ENCODE measurements at places on chromosomes 7 and 10. TPM values are rescaled to one million over a fixed set of nuclear protein-coding genes. Genes with fewer than 3 reads are reported as not detected.

- no peak for DNase-seq
Measured at GRCh38 chr10:110679486-110680272, 35.5 kb downstream of the RBM20 start.

DNA sequence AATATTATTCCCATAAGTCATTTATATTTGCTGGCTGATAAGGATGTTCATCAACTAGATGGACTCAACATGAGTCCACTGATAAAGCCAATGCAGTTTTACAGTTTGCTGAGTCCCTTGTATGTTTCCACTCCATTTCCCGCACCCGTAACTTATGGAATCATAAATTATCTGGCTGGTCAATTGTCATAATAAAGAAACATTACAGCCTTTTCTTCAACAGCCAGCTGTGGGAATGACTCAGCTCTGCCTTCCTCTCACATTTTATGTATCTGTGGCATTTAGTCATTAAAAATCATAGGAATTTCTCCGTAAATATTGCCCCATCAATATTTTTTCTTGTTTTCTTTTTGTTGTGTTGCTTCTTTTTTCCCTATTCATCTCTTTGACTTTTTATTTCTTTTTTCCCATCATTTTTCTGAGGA is 22.3 kb upstream of the TMEM26 start:
- peak; percentile 58 for DNase-seq

- DNase-seq: no peak
Measured at GRCh38 chr10:43939939-43940820, 291.5 kb upstream of the ZNF32 start.

- DNase-seq: no peak
Measured at GRCh38 chr7:64885520-64886240, 17.4 kb upstream of the ZNF273 start.

GRCh38 chr10:103680869-103681236 is 174.5 kb downstream of the SH3PXD2A start:
- DNase-seq: no peak

GRCh38 chr10:65291286-65291685 is 1634.5 kb upstream of the LRRTM3 start:
- no peak for DNase-seq

DNA sequence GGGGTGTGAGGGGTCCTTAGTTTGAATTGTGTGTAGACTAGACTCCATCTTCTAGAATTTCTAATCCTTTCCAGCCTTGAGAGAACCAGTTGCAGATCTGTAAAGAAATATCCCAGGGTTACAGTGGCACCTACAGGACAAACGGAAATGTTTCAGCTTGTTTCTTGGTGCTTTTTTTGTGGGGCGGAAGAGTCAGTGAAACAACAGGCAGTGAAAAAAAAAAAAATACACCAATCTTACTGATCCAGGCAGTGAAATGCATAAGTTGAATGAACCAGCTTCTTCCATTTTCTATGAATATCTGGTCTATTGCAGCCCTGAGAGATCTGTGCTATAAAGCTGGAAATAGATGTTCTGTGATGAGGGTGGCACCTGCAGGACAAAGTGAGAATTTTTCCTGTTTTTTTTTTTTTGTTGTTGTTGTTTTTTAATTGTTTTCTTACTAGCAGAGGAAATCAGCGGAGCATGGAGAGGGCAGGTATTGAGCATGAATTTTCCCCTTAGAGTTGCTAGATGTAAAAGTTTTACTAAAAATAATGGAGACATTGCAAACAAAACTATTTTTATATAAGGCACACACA is 81.9 kb upstream of the DYNC1I1 start:
- peak; percentile 21 for DNase-seq

GRCh38 chr10:7056216-7056615 is 354.6 kb downstream of the SFMBT2 start:
- DNase-seq: no peak

- no peak for DNase-seq
Measured at GRCh38 chr10:7046615-7047014, 364.2 kb downstream of the SFMBT2 start.

DNA sequence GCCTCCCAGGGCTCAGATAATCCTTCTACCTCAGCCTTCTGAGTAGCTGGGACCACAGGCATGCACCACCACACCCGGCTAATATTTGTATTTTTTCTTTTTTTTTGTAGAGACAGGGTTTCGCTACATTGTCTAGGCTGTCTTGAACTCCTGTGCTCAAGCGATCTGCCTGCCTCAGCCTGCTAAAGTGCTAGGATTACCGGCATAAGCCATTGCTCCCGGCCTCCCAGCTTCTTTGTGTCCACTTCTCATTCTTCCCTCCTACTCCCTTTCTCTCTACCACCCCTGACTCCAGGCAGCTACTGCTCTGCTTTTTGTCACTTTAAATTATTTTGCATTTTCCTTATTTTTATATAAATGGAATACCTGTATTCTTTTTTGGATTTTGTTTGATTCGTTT is 83.4 kb downstream of the PALS2 start:
- no peak for DNase-seq

- no peak for DNase-seq
Measured at GRCh38 chr7:69898189-69898588, 299.9 kb downstream of the AUTS2 start.

- peak; percentile 15 for DNase-seq
Measured at GRCh38 chr7:55657654-55658053, 85.4 kb upstream of the VOPP1 start.

- DNase-seq: no peak
Measured at GRCh38 chr10:80561950-80562349, 24.2 kb downstream of the SH2D4B start.

DNA sequence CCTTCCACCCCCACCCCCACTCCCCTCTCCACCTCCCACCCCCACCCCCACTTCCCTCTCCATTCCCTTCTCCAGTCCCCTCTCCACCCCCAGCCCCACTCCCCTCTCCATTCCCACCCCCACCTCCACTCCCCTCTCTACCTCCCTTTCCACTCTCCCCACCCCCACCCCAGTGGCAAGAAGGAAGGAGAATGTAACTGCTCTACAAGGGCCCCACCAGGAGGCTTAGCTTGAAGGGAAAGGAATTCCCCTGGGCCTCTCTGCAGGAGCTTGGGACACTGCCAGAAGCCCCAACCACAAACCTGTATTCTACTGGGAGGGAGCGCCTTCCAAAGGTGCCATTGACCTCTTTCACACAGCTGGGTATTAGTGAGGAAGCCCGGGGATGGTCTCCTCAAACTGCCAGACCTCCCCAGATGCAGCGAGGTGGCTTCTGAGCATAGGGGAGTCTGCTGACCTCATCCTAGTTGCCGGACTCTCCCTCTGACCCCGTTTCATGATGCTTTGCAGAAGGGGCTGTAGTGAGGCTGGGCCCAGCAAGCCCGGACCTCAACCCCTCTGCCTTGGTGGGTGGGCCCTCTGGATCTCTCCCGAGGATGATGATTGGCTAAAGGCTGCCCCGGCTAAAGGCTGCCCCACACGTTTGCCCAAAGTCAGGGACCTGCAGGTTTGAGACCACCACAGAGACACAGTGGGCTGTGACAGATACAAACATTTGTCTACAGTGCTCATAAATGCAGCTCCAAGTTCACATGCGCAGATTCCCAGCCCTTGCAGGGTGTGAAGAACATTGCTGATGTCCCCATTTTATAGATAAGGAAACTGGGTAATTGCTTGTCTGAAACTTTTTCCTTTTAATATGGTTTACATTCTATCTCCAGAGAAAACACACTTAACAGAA is 2.9 kb downstream of the DEPP1 start:
- peak; percentile 72 for DNase-seq

DNA sequence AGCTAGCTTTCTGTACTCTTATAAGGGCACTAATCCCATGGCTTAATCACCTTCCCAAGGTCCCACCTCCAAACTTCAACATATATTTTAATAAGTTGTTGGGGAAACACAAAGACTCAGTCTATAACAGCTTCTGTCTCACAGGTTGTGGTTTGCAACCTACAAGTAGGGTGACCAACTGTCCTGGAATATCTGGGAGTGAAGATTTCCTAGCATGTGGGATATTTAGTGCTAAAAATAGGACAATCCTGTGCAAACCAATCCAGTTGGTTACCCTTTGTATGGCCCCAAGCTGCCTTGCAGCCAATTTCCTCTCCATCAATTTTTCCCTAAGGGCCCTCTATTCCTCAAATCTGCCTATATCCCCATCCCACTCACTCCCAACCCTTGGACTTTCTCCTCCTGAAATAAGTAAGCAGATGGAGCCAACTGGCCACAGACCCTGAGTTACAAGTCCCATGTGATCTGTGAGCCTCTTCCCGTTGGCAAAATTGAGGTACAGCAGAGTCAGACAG is 82.3 kb downstream of the FAM13C start:
- DNase-seq: no peak

GRCh38 chr7:71625545-71625944 is 493.6 kb downstream of the GALNT17 start:
- DNase-seq: no peak

Gene ARID5B
- total RNA-seq: 5.0 TPM

Gene KIAA1549
- 1.8 TPM for total RNA-seq

Gene UPK3B
- not detected for total RNA-seq

Gene EEF1AKMT2
- 40.9 TPM for total RNA-seq

Gene CDK6
- total RNA-seq: 82.2 TPM

Gene CLDN3
- 0.11 TPM for total RNA-seq
